Stimulated activated CD4-positive, alpha-beta T cell treated with anti-CD3 and anti-CD28 coated beads, TNF-alpha, amount 100 ng/mL, for 48 hours (primary cell): ENCODE measurements at places on chromosomes 4 and X.

DNA sequence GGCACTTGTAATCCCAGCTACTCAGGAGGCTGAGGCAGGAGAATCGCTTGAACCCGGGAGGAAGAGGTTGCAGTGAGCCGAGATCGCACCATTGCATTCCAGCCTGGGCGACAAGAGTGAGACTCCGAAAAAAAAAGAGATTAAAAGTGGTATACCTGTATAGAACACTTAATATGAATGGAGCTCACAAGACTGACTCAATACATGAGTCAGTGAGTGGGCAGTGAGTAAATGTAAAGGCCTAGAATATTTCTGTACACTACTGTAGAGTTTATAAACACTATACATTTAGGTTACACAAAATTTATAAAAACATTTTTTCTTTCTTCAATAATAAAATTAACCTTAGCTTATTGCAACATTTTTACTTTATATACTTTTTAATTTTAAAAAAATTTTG, 93.8 kb downstream of the CENPC start:
- no peak for DNase-seq

- DNase-seq, result no peak
These were observed 20.7 kb upstream of the BCLAF3 start for GRCh38 chrX:20011608-20012007.

- no peak for DNase-seq
These were observed 718 bp downstream of the RAB40A start for GRCh38 chrX:103518571-103518970.

DNA sequence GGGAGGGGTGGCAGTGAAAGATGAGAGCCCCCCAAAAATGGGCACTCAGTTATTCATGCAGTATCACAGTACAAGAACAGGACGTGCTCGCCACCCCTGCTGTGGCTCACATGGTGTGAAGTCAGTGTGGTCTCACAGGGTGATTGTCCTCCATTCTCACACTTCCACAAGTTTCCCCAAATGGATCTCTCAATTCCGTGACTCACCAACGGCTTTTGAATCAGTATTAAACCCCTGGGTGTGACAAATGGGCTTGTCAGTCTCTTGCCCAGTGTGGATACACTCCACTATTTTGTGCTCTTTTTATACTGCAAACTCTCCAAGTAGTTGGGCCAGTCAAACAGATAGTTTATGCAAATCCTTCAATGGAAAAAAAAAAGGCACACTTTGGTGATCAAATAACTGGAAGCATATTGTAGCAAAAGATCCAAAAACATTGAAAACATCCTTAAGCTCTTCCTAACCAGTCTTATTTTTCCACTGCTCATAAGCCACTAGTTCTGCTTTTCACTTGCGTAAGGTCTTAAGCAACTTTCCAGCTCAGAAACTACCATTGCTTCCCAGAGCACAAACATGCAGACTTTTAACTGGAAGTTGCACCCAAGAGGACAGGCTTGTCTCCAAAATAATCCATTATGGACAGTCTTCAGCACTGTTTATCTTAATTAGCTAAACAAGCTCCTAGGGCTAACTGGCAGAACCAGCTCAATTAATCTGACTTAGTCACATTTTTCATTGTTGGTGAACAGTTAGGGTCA, 365.7 kb downstream of the PPP3CA start:
- DNase-seq, result no peak

- DNase-seq, result no peak
These were observed 215.1 kb upstream of the PITX2 start for GRCh38 chr4:110837896-110838450.

GRCh38 chr4:6633091-6633906, 7.2 kb upstream of the MRFAP1 start:
- no peak for DNase-seq

DNA sequence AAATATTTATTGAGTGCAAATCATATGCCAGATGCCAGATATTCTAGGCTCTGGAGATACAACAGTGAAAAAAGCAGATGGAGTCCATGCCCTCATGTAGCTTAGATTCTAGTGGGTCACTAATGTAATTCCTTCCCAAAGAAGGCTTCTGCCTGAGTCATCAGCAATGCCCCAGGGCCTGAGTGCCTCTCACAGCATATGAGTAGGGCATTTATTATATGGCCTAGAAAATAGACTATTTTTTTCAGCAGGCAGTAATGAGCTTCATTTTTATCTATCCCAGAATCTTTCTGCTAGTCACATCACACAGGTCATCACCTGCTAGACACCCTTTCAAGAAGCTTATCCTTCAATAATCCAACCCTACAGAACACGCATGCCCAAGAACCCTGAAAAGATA, 22.3 kb downstream of the TMEM31 start:
- DNase-seq, result no peak

DNA sequence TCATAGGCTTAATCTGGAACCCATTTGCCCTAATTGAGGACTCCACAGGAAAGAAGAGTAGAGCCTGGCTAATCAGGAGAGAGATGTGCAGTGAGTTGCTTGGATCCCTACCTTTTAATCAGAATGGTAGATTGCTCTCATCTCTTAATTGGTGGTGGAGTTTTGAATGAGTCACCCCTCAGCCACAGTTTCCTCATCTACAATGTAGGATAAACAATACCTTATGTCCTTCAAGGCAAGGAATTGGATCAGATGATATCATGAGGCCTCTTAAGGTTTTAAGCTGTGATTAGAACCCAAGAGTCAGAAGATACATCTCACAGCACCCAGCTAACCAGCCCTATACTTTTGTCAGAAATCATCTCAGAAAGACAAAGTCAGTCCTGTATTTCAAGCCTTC, 39.1 kb downstream of the PDGFRA start:
- no peak for DNase-seq

DNA sequence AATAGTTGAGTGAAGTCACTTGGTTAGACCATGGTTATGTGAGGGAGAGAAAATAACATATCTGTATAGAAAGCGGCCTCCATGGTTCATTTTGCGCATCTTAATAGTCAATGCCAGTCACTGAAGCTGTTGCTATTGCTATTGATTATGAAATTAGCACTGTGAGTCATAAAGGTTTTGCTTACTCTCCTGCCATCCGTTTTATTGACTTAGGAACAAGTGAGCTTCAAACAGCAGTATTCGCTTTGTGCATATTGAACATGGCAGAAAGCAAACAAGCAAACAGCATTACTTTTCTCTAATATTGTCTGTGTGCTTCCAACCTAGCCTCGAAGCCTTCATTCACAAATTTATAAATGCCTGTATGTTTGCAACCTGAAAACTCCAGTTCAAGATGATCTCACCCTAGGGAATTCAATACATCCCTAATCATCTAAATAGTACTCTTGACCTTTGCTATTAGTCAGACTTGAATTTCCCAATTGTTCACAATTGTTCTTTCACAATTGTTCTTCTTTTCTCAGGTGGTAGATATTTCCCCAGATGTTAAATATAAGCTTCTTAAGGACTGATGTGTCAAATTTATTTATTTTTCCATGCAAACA, 55.9 kb upstream of the GABRA2 start:
- DNase-seq, result no peak

- no peak for DNase-seq
These were observed 84.5 kb upstream of the GPM6B start for GRCh38 chrX:13901354-13901753.

- DNase-seq, result no peak
These were observed 103.3 kb upstream of the FAT1 start for GRCh38 chr4:186826846-186827533.

- no peak for DNase-seq
These were observed 96.7 kb downstream of the CORIN start for GRCh38 chr4:47741200-47741599.

- DNase-seq, result no peak
These were observed 3.4 kb downstream of the KIT start for GRCh38 chr4:54661169-54661568.

DNA sequence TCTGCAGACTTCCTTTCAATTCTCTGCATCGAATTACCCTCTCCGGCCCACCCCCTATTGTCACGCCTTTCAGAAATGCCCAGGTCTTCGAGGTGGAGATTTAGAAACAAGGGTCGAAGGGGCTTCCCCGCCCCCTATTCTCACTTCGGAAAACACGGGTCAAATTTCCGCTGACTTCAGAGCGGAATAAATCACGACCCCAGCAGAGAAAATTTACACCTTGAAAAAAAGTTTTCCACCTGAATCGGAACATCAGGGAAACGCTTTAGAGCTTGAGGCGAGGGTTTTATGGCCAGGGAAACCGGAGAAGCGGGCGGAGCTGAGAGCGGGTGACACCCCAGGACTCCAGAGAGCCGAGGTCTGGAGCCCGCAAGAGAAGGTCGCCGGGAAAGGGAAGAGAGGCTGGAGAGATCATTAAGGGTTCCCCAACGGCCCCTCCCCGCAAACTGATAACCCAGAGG, 1.6 kb downstream of the SHISA3 start:
- DNase-seq, result no peak

DNA sequence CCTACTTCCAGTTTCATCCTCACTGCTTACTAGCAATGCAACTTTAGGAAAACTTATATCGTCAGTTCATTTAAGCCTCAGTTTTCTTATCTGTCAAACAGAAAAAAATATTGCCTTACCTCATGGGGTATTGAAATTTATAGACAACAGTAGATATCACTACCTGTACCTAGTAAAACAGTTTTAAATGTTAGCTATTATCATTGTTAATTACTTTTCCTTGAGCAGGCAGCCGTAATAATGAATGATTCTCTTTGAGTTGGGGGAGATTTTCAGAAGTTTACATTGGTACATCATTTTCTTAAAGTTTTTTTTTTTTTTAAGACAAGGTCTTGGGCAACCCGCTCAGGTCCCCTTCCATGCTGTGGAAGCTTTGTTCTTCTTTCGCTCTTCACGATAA, 71.7 kb upstream of the BMPR1B start:
- no peak for DNase-seq

- no peak for DNase-seq
These were observed 1231.3 kb upstream of the PRKX start for GRCh38 chrX:4944767-4945166.

DNA sequence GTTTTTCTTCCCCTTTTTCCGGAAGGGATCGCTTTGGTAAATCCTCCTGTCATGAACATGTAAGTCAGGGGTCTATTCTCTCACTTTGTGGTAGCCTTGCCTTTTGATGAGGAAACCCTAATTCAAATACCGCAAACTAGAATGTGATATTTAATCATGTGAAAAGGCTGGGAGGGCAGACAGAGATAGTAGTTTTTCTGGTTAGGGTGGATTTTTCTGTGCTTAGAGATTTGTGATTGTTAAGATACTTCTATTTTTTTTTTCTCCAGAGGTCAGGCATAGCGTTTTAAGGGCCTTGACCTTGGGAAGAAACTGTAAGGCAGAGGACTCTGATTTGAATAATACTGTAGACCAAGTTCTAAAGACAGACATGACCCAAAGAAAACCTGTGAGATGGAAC, 41.8 kb upstream of the PACRGL start:
- DNase-seq, result no peak

DNA sequence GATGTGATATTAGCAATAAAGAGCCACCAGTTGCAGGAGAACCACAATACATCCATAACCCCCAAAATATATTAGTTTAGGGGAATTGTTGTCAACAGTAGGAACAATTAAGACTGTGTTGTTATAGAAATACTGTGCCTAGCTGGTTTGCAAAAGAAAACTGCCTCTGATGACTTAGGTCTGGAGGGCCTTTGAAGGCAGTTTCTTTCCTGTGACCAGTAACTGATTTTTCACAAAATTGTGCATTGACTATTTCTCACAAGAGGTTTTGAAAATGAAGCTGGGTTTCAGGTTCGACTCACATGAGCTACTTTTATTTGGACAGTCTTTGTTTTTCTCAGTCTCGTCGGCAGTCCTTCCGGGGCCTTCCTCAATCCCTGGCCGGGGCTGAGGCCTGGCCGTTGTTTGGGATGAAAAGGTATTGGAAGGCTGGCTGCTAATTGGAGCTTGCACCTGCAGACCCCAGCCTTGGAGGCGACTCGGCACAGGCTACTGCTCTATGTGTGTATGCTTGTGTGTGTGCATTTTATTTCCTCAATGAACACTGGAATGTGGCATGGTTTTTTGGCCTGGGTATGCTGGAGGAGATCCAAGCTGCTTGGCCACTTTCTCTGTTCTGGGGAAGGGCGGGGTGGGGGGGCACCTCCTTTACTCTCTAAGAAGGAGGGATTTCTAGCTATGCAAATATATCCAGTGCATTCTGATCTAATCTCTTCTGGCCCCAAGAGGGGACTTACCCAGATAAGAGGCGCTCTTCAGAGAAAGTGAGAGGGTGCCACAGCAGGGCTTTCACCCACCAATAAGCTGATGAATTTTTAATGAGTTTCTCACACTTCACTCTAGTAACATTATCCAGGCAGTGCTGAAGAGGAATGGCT, 49.5 kb upstream of the LNX1 start:
- no peak for DNase-seq

DNA sequence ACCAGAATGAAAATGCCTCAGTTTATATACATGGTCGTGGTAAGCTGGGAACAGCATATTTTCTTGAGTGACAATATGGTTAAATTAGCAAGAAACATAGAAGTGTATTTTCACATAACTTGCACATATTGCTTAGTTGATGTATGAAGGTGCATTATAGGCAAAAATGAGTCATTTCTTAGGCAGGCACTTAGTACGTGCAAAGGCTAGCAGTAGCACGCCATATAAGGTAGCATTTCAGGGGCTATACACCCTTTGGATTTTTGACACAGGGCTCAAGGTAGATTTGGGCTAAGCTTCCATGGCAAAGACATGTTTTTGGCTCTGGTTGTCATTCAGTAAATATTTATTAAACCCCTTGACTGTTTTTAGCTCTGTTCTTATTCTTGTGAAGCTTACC, 33.1 kb downstream of the PCDH7 start:
- DNase-seq, result no peak

- DNase-seq, result no peak
These were observed 22.2 kb downstream of the WDR19 start for GRCh38 chr4:39204543-39204942.

DNA sequence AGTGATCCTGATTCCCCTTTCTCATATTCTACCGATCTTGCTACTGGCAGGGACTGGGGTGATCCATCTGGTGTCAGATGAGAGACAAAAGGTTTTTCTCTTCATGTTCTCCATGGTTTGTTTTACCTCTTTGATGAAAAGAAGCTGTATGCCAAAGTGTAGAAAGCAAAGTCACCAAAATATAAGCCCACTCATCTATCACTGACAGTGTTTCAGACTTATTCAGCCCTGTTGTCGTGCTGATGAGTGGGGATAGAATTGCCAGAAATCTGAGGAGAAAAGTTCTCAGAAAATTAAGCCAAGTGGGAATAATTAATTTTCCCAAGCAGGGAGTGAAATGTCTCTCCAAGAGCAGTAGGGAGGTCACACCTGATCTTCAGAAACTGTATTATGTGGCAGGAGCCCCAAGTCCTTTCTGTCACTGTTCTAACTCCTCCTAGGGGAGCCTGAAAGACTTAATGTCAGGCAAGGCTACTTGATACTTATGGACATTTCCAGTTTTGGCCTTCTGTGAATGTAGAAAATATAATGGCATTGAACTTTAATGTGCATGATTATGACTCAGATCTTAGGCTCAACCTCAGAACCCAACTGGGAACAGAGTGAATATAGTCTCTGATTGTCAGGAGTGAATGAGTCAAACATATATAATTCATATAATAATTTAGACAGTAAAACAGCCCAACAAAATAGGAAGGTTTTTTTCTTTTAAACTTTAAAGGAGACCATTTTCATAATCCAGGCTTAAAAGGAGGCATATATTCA, 298.1 kb downstream of the ANKRD50 start:
- DNase-seq, result no peak

GRCh38 chrX:49177338-49177833, 5.7 kb downstream of the PLP2 start:
- no peak for DNase-seq
